ENCODE measurements at places on chromosomes 7 and 10. TPM values are rescaled to one million over a fixed set of nuclear protein-coding genes. Genes with fewer than 3 reads are reported as not detected.

NOC3L gene
- total RNA-seq: 16.6 TPM

CHN2 gene
- total RNA-seq: 13.4 TPM

TRIL gene
- 110 TPM for total RNA-seq

RBAK gene
- 13.4 TPM for total RNA-seq

Measured in metanephros (tissue), 2 donors.